ENCODE measurements at places on chromosomes 12 and 14.

DNA sequence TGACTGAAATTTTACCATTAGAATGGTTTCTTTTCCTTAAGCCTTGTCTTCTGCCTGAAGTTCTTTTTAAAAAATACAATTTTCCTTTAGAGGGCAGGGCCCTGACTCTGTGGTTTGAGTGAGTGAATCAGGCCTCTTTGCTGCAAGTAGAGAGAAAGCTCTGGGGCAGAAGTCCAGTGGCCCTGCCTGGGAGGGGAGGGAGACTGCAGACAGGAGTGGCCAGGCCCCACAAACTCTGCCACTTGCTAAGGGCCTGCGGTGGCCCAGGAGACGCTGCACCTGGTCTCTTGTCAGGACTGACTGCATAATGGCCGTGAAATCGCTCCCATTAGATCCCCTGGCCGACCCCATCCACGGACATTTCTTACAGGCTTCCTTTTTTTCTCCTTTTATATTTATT lies 25.5 kb downstream of the TSPAN11 start:
- no peak for DNase-seq

DNA sequence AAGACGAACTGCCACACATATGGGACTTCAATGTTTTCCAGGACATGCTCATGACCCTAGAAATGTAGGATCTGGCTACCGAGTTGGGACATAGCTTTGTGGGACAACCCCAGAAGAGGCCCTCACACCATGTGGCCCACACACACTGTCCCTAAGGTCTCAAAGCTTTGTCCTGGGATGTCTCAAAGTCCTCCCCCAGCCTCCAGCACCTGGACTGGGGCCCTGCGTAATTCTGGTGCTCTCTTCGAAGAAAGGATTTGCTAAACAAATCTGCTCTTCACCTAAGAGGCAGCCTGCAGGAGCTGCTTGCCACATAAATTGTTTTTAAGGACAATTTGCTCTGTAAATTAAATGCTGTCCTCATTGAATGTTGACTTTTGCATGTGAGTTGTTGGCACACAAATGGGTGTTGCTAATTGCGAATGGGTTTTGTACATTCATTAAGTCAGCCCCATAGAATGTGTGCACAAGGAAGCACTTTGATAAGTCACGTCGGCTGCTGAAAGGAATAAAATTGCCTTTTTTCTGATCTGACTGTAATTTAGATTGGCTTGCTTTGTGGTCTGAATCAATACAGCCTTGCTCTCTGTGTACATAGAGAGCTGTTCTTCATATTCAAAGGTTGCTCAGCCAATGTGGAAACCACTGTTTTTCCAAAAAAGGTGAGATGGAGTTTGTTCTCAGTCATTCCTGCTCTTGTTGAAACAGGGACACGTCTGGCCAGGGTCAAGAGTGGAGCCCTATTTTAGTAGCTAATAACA lies 161.6 kb upstream of the PWP1 start:
- DNase-seq = no peak

DNA sequence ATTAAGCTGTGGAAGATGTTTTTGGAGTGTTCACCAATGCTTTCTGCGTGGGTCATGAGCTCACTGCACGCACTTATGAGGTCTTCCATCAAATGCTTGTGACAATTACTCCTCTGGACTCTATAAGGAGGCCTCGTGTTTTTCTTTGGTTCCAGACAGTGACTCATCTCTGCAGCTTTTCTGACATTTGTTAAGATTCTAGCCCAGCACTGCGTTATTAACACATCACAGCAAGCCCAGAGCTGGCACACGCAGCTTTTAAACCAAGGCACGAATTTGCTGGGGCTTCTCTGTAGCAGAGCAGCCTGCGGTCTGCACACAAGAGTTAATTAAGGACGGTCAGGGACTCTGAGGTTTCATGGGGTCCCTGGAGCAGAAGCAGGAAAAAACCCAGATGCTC lies 16.9 kb downstream of the MEG3 start:
- no peak for DNase-seq

DNA sequence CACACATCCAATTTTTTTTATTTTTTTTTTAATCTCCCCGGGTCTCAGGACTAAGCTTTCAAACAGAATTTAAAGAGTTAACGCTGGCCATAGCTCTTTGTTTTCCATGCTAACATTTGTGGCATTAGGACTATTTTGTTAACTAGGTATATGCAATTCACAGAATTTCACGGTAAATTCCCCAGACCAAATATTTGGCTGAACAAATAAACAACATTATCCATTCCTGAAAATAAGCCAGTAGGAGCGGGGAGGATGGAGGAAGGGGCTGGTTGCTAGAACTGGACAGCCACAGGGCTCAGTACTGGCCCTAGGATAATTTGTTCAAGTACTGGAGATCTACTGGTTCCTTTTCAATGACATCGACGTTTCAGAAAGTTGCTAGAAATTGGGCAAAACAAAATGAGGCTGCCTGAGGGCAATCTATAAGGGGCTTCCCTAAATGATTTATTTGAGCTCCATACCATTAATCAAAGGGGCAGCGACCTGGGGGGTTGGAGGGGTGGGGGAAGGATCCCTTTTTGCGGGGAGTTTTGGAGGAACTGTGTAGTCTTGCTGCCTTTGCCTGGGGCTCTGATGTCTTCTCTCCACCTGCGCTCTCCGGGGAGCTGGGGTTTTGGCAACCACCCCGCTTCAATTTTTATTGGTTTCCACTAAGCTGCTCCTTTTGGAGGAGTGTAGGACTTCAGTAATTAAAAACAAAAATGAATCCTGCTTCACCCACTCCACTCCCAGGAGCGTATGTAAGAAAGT lies 9.0 kb downstream of the BMP4 start:
- DNase-seq = no peak

DNA sequence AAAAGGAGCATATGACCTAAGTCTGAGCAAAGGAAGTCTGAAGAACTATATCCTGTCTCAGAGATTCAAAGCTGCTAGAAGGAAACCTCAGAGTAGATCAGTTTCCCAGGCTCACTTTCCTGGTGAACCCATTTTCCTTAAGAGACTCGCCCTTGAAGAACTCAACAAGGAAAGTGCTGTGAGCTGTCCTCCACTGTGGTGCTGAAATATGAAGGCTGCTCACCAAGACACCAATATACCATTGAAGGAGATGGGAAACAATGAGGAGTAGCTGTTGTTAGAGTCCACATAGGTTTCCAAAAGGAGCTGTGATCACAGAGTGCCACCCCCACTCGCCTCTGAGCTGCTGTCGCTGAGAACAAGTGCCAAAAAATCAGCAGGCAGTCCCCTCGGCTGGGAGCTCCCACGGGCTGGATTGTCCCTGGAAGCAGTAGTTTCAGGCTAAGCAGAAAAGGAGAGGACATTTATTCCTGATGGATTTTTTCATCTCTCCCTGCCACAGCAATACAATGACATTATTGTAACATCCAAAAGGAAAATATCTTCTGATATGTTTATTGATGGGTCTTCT lies 282.1 kb downstream of the RPS29 start:
- peak; percentile 69 for DNase-seq

DNA sequence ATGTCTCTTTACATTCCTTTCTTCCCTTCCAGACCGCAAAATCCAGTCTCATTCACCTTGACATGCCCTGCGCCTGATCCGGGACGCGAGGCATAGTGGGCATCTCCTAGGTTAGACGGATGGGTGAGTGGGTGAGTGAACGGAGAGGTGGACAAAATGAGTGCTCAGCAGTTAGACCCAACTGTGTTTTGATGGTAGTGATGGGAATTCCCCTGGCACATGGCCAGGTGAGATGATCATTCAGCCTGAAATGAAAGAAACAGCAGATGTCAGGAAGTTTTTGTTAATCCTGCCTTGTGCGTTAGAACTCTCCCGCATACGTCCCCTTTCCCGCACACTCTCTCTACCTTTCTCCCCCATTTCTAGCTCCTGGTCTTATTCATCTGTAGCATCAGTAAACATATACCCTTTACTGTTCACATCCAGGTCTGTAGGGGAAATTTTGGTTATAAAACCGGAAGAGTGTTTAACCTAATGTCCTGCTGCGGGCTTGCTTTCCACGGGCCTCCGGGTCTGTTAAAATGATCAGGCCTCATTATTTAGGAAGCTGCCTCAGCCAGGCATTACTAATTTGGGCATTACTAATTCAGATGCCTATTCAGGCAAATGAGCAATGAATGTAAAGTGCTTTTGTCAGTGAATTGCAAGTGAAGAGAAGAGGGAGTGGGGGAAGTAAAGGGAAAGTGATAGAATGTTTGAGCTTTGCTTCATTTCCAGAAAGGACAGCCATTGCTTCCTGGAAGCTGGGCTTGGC lies 172.8 kb downstream of the ETV6 start:
- no peak for DNase-seq

DNA sequence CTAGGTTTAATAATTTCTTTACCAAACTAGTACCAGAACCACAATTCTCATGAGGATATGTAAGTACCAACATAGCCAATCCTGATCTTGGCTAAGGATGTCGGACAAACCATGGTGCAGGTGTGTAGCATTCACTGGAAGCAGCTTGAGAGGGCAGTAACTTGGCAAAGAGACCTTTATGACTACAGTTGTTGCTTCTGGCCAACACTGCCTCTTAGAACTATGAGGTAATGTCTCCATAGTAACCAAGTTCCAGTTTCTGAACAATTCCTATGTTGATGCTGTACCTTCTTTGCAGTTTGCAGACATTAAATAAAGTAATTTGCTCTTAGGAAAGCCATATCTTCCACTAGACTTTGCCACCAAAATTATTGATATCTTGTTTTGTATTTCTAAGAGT lies at the start of gene LMNTD1:
Gene LMNTD1, minus strand, starts transcription at position 186 of the 400 bp plus-strand sequence. CDS start 324 bp downstream, outside the sequence.
- no peak for DNase-seq

DNA sequence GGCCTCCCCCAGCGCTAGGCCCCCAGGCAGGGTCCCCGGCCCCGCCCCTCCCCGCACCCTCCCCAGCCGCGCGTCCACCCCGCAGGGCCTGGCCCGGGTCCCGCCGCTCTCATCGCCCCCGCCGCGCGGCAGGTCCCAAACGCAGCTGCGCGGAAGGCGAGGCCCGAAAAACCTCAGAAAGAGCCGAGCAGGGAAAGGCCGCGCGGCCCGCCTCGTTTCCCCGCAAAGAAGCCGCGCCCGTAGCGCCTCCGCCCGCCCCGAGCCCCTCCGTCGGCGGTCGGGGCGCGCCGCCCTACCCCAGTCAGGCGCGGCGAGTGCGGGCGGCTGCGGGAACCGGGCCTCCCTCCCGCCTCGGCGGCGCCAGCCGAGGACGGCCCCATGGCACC lies 324 bp downstream of the POLE start:
- no peak for DNase-seq

DNA sequence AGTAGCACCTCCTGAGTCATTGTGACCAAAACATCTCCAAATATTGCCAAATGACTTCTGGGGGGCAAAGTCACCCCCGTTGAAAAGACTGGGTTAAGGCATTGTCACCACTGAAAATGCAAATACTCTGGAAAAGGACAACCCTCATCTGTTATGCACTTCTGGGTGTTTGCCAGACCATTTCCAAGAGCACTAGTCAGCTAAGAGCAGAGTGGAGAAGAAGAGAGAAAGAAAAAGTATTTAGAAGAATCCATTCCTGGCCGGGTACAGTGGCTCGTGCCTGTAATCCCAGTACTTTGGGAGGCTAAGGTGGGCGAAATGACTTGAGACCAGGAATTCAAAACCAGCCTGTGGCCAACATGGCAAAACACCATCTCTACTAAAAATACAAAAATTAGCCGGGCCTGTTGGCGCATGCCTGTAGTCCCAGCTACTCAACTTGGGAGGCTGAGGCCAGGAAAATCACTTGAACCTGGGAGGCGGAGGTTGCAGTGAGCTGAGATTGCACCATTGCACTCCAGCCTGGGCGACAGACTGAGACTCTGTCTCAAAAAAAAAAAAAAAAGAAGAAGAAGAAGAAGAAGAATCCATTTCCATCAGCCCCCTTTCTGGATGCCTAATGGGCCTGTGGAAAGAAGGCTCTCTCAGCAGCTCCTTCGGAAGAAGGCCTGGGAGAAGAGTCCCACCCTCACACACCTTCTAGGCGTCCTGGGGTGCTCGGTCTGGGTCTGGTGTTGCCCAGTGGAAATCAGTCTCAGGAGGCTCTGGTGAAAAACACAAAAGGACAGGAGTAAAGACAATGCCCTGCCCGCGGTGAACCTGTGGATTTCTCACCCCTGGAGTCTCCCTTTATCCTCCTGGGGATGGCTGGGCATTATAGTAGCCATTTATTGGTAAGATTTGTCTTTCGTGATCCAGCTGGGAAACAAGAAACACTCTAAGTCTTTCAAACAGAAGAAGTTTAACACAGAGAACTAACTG lies 3.5 kb upstream of the LTBR start:
- no peak for DNase-seq

- DNase-seq = no peak
Measured at GRCh38 chr12:28611449-28611848, 421.2 kb downstream of the CCDC91 start.

Measured in right renal cortex interstitium (tissue), 3 donors.